ENCODE measurements at places on chromosomes 2 and 18. TPM values are rescaled to one million over a fixed set of nuclear protein-coding genes. Genes with fewer than 3 reads are reported as not detected.

Gene LAMA1
- 22.1 TPM for total RNA-seq

Gene INPP5D
- total RNA-seq: 6.5 TPM

Gene NT5DC4
- total RNA-seq: not detected

Gene CENPA
- 3.2 TPM for total RNA-seq

Gene CHRND
- 0.23 TPM for total RNA-seq

Gene ARHGAP28
- total RNA-seq: 10.1 TPM

Gene CERKL
- total RNA-seq: 6.2 TPM

Gene MOGAT1
- total RNA-seq: not detected

Gene EIF2B4
- total RNA-seq: 23.8 TPM

Gene FSHR
- 0.46 TPM for total RNA-seq

Gene SULT1C4
- total RNA-seq: 15.5 TPM

Gene CNGA3
- total RNA-seq: 6.0 TPM

All from diencephalon (tissue), 1 donor.